IPS DF 19.7 (cell line): ENCODE measurements at places on chromosomes 1 and 21.

- DNase-seq: no peak
These were observed 128.6 kb downstream of the PLA2G4A start for GRCh38 chr1:186957314-186957713.

DNA sequence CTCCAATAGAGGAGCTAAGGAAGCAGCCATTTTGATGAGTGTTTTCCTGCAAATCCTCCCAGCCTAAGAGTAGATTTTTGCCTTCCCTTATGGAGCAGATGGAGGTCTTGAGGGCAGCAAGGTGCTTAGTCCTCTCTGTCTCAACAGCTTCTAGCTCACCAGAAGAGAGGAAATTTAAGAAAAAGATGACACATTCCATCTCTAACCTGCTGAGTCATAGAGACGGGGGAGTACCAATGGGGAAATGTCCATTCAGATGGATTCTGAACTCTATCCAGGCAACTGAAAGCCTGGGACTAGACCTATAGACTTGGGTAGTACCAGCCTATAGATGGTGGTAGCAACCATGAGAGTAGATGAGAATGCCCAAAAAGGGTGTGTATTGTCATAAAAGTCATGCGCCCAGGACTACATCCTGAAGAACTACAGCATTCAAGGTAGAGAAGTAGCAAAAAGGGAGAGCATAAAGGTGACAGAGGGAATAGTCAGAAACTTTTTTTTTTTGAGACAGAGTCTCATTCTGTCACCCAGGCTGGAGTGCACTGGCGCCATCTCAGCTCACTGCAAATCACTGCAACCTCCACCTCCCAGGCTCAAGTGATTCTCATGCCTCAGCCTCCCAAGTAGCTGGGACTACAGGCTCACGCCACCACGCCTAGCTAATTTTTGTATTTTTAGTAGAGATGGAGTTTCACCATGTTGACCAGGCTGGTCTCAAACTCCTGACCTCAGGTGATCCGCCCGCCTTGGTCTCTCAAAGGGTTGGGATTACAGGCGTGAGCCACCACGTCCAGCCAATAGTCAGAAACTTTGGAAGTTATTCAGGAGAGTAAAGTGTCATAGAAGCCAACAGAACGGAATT lies 10.7 kb upstream of the ELOA start:
- DNase-seq: no peak

DNA sequence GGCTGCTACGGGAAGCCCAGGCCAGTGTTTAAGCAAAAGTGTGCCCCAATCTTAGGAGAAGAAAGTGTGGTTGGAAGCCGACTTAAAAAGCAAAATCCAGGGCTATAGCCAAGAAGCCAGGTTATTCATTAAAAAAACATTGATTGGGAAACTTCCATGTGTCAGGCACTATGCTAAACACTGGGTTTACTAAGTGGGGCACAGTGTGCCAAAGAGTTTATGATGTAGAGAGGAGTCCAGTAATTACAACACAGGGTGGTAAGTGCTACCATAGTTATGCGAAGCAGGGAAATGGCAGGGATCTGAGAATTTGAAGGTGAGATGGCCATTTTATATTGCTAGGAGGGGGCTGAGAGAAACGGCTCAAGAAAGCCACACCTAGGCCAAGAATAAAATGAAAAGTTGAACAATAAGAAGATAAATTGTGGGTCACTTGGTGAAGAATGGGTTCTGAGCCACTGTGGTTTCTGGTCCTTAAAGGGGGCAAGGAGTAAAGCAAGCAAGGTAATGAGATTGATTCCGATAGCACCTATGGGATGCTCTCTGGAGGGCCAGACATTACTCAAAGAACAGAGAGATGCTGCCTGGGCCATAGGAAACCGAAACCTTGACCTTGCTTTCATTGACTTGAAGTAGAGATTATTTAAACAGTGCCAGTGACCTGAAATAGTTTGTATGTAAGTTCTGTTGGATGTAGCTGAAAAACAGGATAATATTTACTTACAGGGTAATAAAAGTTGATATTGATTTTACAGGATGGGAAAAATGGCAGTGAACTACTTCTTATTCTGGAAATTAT lies 177.8 kb downstream of the GIPC2 start:
- DNase-seq: no peak

DNA sequence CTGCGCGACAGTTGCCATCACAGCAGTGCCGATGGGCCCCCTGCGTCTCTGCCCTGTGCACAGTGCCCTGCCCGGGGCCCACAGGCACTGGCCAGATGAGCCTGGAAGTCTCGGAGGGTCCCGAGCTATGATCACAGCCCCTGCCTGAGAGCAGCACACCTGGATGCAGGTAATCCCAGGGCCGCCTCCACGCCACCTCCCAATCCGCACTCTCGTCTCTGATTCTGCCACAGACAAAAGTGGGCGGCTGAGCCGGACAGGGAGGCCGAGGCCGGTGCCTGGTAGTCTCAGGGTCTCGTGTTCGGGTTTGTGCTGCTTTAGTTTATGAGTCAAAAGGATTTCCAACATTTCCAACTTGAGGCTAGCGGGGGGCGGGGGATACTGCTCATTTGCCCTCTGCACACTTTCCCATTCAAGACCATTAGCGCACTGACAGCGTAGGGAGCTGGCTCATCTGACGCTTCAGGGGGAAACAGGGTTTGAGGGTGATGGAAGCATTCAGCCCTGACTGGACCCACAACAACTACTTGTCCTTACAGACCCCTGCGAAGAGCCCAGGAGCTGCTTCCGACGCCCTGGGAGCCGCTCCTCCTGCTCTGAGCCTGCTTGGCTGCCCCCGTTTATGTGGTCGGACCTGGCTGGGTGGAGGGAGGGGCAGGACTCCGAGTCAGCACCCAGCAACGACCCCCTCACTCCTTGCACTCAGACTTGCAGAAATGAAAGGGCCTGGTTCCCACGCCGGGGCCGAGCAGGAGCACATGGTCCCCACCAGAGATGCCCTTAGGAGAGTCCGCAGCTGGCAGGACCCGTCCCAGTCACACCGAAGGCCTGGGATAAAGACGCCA lies 1.8 kb upstream of the TTC34 start:
- no peak for DNase-seq

GRCh38 chr1:231418101-231418740 lies 3.9 kb downstream of the EGLN1 start:
- DNase-seq: no peak

GRCh38 chr1:175563236-175563895 lies 180.0 kb downstream of the TNR start:
- no peak for DNase-seq

DNA sequence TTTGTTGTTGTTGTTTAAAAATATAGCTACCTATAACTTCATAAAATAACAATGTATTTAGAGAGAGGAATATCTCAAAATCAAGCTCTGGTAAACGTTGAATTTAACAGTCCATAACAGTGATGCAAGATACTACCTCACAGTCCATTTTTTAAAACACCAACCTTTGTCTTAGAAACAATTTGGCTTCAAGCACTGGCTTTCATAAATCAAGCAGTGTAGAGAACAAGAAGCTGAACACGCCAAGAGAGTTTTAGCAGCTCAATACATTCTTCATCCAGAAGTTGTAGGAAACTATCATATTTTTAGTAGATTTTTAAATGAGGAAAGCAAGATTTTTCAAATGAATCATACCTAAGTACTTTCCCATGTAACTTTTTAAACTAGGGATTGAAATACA lies 334.3 kb upstream of the ADAMTS5 start:
- no peak for DNase-seq

DNA sequence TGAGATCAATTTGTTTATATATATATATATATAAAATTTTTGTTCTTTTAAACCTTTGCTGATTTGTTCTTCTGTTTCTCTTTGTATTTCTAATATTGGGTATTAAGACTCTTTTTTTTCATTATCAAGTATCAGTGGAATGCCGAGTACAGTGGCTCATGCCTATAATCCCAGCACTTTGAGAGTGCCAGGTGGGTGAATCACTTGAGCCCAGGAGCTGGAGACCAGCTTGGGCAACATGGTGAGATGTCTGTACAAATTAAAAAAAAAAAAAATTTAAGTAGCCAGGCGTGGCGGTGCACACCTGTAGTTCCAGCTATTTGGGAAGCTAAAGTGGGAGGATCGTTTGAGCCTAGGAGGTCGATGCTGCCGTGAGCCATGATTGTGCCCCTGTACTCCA lies 67.1 kb downstream of the MAST2 start:
- DNase-seq: no peak

GRCh38 chr1:168468042-168468809 lies 75.6 kb downstream of the XCL2 start:
- DNase-seq: no peak

- DNase-seq: no peak
These were observed 86.7 kb downstream of the PEX14 start for GRCh38 chr1:10561497-10561896.

GRCh38 chr1:210323957-210324356 lies 4.7 kb upstream of the HHAT start:
- DNase-seq: no peak

GRCh38 chr1:200346700-200347099 lies 63.1 kb downstream of the ZNF281 start:
- no peak for DNase-seq

DNA sequence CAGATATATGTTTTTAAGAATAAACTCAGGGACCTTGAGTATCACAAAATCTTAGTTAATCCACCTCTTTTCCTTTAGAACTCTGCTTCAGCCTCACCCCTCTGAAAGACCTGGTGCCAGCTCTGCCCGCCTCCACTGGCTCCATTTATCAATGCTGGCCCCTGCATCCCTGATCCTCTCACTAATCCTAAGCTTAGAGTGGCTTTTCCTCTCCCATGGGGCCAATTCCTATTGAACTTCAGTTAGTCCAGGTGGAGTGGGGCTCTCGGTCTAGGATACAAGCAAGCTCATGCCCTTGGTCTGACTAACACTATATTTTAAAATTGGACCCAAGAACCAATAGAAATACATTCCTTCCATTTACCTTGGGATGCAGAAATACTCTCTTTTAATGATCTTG lies 87.0 kb downstream of the RGS7 start:
- no peak for DNase-seq

GRCh38 chr1:213277036-213277435 lies 226.0 kb downstream of the RPS6KC1 start:
- no peak for DNase-seq

DNA sequence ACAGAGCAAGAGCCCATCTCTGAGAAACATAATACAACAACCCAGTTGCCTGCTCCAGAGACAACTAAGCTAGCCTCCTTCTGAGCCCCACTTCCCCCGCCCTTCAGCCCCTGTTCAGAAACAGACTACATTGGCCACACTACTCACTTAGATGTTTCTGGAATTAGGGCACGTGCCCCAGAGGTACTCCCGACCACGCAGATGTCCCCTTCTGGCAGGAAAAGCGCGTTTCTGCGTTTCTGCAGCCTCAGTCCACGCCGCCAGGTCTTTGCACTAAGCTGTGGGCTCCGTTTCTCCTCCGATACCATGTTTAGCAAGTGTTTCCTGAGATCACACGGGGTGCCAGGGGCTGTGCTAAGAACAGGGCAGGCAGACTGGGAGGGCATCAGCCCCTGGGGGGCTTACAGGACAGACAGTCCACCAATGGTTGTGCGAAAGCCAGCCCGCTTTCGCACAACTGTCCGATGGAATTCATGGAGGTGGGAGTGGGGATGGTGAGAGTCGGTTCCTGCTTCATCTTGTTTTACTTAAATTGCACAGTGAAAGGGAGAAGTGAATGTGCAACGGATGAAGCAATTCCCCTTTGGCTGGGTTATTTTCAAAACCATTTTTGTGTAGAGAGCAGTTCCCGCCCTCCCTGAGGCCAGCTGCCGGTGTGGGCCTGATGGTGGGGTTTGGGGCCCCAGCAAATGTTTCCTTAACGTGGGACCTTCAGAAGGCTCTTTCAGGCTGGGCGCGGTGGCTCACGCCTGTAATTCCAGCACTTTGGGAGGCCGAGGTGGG lies 2.7 kb downstream of the PIK3CD start:
- no peak for DNase-seq

DNA sequence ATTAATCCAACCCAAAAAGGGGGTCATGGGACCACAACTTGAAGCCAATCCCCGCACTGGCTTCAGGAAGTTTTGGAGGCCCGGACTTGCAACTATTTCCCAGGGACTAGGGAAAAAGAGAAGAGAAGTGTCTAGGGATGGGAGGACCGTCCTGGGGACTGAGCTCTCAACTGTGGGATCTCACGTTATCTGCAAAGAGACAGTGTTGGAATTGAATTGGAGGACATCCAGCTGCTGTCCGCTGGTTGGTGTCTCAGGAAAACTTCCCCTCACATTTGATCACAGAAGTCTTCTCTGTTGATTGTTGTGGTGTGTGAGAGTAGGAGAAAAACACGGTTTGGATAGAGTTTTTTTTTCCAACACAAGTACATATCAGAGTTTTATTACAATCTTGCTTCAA lies 46.2 kb upstream of the CITED4 start:
- no peak for DNase-seq

DNA sequence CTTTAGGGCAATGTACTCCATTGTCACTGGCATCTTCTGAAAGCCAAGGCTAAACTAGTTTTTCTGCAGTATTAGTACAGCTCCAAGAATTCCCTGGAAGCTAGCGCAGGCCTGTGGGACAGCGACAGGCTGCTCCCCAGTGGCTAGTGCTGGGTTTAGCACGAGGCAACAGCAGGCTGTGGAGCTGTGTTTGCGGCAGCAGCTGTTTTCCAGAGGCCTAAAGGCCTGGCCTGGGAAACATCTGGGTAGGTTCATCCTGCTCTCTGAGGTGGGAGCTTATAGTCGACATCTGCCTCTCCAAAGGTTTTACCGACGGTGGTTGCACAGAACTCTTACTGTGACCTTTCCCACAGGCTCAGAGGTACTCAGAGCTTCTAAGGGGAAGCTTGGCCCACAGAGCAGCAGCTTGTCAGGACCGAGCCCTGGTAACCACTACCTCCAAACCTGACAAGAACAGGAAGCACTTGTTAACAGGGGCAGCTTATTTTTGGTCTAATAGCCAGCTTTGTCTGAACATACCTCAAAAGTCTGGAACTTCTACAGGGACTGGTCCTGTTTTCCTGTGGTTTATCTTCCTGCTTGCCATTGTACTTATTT lies 17.2 kb downstream of the CC2D1B start:
- DNase-seq: no peak

DNA sequence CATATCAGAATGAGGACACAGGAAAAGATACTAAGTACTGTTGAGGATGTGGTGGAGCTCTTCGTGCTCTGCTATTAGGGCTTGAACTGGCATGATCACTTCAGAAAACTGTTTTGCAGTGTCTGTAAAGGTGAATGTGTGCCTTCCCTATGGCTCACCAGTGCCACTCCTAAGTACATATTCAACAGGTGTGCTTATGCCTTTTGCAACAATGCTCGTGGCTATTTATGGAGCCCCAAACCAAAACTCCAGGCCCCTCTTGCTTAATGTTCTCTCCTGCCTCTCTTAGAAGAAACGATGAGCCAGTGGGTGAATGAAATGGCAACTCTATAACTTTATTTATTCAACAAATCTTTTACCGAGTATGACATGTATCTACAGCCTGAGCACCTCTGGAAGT lies 70.2 kb downstream of the TAS1R2 start:
- DNase-seq: no peak

GRCh38 chr1:65804584-65804983 lies 11.9 kb downstream of the PDE4B start:
- DNase-seq: no peak

GRCh38 chr1:202282596-202283283 lies 59.0 kb downstream of the UBE2T start:
- no peak for DNase-seq

- no peak for DNase-seq
These were observed 25.9 kb downstream of the RHBG start for GRCh38 chr1:156394835-156395461.

GRCh38 chr1:39737546-39738169 lies 1.0 kb upstream of the PPIE start:
- DNase-seq: no peak

- no peak for DNase-seq
These were observed 67.9 kb upstream of the EFHD2 start for GRCh38 chr1:15341634-15342407.

GRCh38 chr1:196002906-196003305 lies 605.3 kb downstream of the KCNT2 start:
- DNase-seq: no peak

GRCh38 chr1:51230501-51231078 lies 5.5 kb upstream of the RNF11 start:
- DNase-seq: no peak
